ENCODE measurements at places on chromosomes 16 and 17.

- no peak for DNase-seq
- H3K27me3 ChIP-seq, result no peaks in the 10 kb centered on the region
- H3K27ac ChIP-seq, result peak overlapping the region; percentile 80
- H3K4me1 ChIP-seq, result peaks cover 49% of the 10 kb centered on the region
- peaks cover 28% of the 10 kb centered on the region for H3K36me3 ChIP-seq
Observed at GRCh38 chr17:2197271-2197670, 106.3 kb downstream of the SMG6 start.

GRCh38 chr16:56885446-56886162, 20.6 kb downstream of the SLC12A3 start:
- H3K36me3 ChIP-seq, result no peaks in the 10 kb centered on the region
- no peaks in the 10 kb centered on the region for H3K27me3 ChIP-seq
- H3K4me1 ChIP-seq, result no peaks in the 10 kb centered on the region

DNA sequence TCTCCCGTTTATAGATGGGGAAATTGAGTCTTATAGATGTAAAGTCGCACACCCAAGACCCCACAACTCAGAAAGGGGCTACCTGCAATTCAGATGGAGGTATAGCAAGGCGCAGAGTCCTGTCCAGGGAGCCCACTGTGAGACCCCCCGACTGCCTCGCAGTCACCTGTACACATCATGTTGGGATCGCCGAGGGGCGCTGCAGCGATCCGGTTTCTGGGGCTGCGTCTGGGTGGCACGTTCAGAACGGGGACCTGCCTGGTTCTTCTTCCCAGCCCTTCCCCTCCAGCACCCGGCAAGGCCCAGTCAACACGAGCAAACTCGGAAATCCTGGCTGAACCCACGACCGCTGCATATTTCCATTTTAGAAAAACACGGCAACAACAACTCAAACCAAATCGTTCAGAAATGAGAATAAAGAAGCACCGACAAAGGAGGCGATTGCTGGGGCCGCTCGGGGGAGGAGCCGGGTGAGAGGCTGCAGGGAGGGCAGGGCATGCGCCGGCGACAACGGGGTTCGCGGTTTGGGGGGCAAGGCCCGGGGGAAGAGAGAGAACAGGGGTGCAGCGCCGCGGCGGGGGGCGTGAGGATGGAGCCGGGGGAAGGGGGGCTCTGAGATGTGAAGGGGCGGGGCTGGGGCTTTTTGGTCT, 643 bp downstream of the HSDL1 start:
- H3K4me1 ChIP-seq, result peaks cover 11% of the 10 kb centered on the region
- peak overlapping the region; percentile 97 for H3K4me3 ChIP-seq

DNA sequence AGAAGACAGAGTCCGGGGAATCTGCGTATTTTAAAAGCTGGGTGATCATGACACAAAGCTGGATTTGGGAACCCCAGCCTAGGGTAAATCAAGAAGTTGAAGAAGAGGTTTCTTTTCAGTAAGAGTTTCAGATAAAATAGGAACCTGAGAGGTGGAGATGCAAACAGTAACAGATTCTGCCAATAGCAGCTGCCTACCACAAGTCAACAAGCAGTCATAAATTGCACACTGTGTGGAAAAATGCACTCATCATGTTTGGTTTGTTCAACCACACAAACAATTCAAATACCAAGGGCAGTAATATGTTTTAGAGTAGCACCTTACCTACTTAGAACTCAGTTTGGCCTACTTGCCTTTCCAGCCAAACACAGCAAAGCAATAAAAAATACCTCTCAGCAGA, 14.0 kb downstream of the MYO1D start:
- no peaks in the 10 kb centered on the region for H3K36me3 ChIP-seq
- no peak for DNase-seq
- H3K27ac ChIP-seq, result peak overlapping the region; percentile 94
- peaks cover 37% of the 10 kb centered on the region for H3K4me1 ChIP-seq
- H3K4me3 ChIP-seq, result no peak overlapping the region
- no peaks in the 10 kb centered on the region for H3K27me3 ChIP-seq

- DNase-seq, result no peak
- H3K27me3 ChIP-seq, result no peaks in the 10 kb centered on the region
- H3K36me3 ChIP-seq, result no peaks in the 10 kb centered on the region
- no peak overlapping the region for H3K4me3 ChIP-seq
Observed at GRCh38 chr17:10172241-10172741, 26.1 kb downstream of the GAS7 start.

DNA sequence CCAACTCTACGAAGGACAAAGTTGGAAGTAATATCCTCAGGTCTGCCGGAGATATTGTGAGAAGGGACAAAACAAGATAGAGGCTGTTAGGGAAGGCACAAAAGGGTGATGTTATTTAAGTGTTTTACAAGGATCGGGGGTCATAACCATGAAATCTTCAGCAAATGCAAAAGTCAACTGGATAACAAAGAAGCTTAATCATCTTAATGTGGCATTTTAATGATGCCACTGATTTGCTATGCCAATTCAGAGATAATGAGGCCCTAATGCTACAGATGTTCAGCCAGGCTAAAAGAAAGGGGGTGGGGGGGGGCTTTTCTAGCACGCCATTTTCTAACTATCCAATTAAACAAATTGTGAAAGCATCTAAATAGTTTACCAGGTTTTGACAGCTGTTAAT, 63.1 kb downstream of the IKZF3 start:
- peak overlapping the region; percentile 55 for H3K27ac ChIP-seq
- H3K4me1 ChIP-seq, result peaks cover 28% of the 10 kb centered on the region
- H3K36me3 ChIP-seq, result no peaks in the 10 kb centered on the region
- H3K4me3 ChIP-seq, result no peak overlapping the region
- no peak for DNase-seq

DNA sequence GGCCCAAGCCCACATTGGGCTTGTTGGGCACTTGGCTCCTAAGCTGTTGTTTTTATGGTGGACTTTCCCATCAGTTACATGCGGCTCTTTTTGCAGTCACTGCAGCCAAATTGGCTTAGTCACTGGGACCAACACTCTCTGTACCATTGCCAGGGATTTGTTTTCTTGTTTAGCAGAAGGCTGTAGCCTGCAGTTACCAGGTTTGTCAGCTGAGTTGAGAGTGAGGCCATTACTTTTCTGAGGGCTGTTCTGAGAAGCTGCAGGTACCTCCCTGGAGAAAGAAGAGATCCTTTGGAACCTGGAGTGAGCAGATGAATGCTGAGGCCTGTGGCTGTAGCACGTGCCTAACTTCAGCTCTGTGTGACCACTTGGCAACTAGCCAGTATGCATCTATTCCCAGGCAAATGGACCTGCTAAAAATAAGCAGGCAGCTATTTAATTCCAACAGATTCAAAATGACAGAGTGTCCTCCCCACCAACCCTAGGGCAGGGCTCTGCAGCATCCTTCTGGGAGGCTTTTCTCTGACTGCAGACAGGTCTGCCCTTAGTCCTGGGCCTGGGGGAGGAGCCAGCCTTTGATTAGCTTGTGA, 12.9 kb downstream of the AKAP1 start:
- no peak overlapping the region for H3K4me3 ChIP-seq
- DNase-seq, result no peak
- H3K27me3 ChIP-seq, result no peaks in the 10 kb centered on the region
- no peak overlapping the region for H3K27ac ChIP-seq
- peaks cover 31% of the 10 kb centered on the region for H3K4me1 ChIP-seq

GRCh38 chr17:5034063-5034462, 1.2 kb downstream of the SLC52A1 start:
- no peaks in the 10 kb centered on the region for H3K36me3 ChIP-seq
- H3K4me3 ChIP-seq, result no peak overlapping the region
- H3K27ac ChIP-seq, result no peak overlapping the region
- H3K4me1 ChIP-seq, result peaks cover 3% of the 10 kb centered on the region
- H3K27me3 ChIP-seq, result peaks cover 38% of the 10 kb centered on the region

- no peak for DNase-seq
- peaks cover 7% of the 10 kb centered on the region for H3K36me3 ChIP-seq
- peaks cover 5% of the 10 kb centered on the region for H3K4me1 ChIP-seq
- H3K27me3 ChIP-seq, result no peaks in the 10 kb centered on the region
- H3K4me3 ChIP-seq, result no peak within 1 kb of the TSS
Observed at GRCh38 chr17:1742371-1743087, at the start of gene SERPINF2. Gene SERPINF2, plus strand, starts transcription at chr17:1742871. Its CDS starts 2,125 bp downstream, at chr17:1744996.

GRCh38 chr17:37107406-37108083, 158.8 kb downstream of the AATF start:
- H3K4me1 ChIP-seq, result peaks cover 13% of the 10 kb centered on the region
- H3K27me3 ChIP-seq, result no peaks in the 10 kb centered on the region
- H3K36me3 ChIP-seq, result peaks cover 18% of the 10 kb centered on the region
- no peak overlapping the region for H3K4me3 ChIP-seq
- DNase-seq, result no peak
- H3K27ac ChIP-seq, result no peak overlapping the region

GRCh38 chr16:69465881-69466280, 41.5 kb downstream of the CYB5B start:
- DNase-seq, result no peak
- peaks cover 19% of the 10 kb centered on the region for H3K36me3 ChIP-seq
- no peaks in the 10 kb centered on the region for H3K27me3 ChIP-seq
- peaks cover 27% of the 10 kb centered on the region for H3K4me1 ChIP-seq

- no peak overlapping the region for H3K4me3 ChIP-seq
- no peaks in the 10 kb centered on the region for H3K4me1 ChIP-seq
- no peak overlapping the region for H3K27ac ChIP-seq
- DNase-seq, result no peak
Observed at GRCh38 chr17:82400830-82401229, 17.3 kb upstream of the HEXD start.

DNA sequence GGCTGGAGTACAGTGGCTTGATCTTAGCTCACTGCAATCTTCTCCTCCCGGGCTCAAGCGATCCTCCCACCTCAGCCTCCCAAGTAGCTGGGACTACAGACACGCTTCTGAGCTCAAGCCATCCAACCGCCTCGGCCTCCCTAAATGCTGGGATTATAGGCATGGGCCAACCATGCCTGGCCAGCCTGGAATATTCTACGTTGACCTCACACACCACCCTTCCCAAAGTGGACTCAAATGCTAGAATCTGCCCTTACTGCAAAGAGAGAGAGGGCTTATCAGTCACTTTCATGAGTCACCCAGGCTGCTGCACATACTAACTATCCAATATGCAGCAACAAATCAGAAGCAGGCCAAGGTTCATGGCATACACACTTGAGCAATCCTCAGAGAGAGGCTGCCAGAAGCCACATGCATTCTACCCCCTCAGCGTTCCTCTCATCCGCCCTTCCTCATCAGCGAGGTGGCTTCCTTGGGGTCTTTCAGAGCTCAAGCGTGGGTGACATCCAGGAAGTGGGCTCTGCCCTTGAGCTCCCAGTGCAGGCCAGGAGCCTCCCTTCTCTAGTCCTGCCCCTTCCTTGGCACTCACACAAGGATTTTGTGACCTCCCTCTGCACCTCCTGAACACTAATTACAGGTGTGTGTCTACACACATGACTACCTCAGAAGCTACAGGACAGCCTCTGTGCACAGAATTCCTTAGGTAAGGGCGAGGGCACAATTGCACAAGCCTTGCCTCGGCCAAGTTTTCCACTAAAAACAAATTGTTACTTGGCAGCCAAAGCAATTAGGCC, 24.8 kb upstream of the SIAH1 start:
- DNase-seq, result no peak
- no peaks in the 10 kb centered on the region for H3K27me3 ChIP-seq
- H3K4me3 ChIP-seq, result no peak overlapping the region
- H3K4me1 ChIP-seq, result peaks cover 6% of the 10 kb centered on the region
- H3K27ac ChIP-seq, result no peak overlapping the region
- no peaks in the 10 kb centered on the region for H3K36me3 ChIP-seq

GRCh38 chr16:23016368-23016767, 132.9 kb downstream of the USP31 start:
- no peak overlapping the region for H3K27ac ChIP-seq
- H3K36me3 ChIP-seq, result no peaks in the 10 kb centered on the region
- no peak overlapping the region for H3K4me3 ChIP-seq
- H3K27me3 ChIP-seq, result peaks cover 21% of the 10 kb centered on the region
- DNase-seq, result no peak
- H3K4me1 ChIP-seq, result no peaks in the 10 kb centered on the region

DNA sequence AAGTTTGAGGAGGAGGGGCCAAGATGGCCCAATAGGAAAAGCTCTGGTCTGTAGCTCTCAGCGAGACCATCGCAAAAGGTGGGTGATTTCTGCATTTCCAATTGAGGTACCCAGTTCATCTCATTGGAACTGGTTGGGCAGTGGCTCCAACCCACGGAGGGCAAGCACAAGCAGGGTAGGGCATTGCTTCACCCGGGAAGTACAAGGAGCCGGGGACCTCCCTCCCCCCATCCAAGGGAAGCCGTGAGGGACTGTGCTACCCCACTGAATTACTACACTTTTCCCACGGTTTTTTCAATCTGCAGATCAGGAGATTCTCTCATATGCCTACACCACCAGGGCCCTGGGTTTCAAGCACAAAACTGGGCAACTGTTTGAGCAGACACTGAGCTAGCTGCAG, 58.0 kb upstream of the EFCAB3 start:
- H3K4me3 ChIP-seq, result no peak overlapping the region
- H3K27me3 ChIP-seq, result peaks cover 56% of the 10 kb centered on the region
- no peaks in the 10 kb centered on the region for H3K36me3 ChIP-seq
- no peak for DNase-seq
- no peaks in the 10 kb centered on the region for H3K4me1 ChIP-seq
- no peak overlapping the region for H3K27ac ChIP-seq

GRCh38 chr17:73912373-73912746, 268.1 kb upstream of the SDK2 start:
- H3K4me3 ChIP-seq, result no peak overlapping the region
- DNase-seq, result no peak
- no peaks in the 10 kb centered on the region for H3K36me3 ChIP-seq

DNA sequence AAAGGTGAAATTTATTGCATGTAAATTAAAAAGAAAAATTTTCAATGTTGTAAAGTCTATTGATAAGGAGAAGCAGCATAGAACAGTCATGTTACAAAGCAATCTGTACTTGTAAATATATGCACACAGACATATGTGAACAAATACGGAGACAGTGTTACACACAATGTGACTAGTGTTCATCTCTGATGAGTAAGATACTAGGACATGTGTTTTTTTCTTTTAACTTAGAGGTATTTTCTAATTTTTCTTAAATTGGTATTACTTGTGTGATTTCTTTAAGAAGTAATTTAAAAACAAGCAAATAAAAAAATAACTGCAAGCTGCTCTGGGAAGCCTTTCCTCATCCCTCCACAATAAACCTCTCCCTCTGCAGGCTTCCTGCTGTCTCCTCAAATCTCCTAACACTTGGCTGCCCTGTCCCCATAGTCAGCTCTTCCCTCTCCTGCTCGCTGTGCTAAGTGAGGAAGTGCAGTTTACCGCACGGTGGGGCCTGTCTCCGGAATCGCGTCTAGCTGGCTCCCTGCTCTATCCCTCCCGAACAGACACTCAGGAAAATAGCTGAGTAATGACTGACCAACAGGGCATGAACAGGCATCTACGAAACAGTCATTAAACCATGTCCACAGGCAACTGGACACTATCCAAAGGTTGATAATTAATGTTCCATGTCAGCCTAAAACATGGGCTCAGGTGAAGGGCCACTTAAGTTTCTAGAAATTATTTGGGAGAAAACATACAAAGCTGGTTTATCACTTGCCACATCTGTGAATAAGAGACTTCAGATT, 35.9 kb downstream of the CMTM4 start:
- no peaks in the 10 kb centered on the region for H3K27me3 ChIP-seq
- H3K36me3 ChIP-seq, result no peaks in the 10 kb centered on the region
- H3K4me1 ChIP-seq, result peaks cover 36% of the 10 kb centered on the region
- peak overlapping the region; percentile 97 for H3K27ac ChIP-seq
- peak overlapping the region; percentile 22 for H3K4me3 ChIP-seq

- H3K4me1 ChIP-seq, result peaks cover 17% of the 10 kb centered on the region
- peak overlapping the region; percentile 1 for H3K4me3 ChIP-seq
- DNase-seq, result no peak
Observed at GRCh38 chr16:67391424-67392300, 1.6 kb downstream of the TPPP3 start.

- H3K27me3 ChIP-seq, result peaks cover 54% of the 10 kb centered on the region
- no peaks in the 10 kb centered on the region for H3K36me3 ChIP-seq
- DNase-seq, result no peak
- no peaks in the 10 kb centered on the region for H3K4me1 ChIP-seq
- no peak overlapping the region for H3K27ac ChIP-seq
- no peak overlapping the region for H3K4me3 ChIP-seq
Observed at GRCh38 chr16:58859958-58860669, 126.0 kb upstream of the GOT2 start.

All from mesothelial cell of epicardium (in vitro differentiated cells).